ENCODE measurements at places on chromosomes 12 and 14.

- no peak for DNase-seq
Observed at GRCh38 chr14:59961518-59962062, 41.6 kb downstream of the LRRC9 start.

DNA sequence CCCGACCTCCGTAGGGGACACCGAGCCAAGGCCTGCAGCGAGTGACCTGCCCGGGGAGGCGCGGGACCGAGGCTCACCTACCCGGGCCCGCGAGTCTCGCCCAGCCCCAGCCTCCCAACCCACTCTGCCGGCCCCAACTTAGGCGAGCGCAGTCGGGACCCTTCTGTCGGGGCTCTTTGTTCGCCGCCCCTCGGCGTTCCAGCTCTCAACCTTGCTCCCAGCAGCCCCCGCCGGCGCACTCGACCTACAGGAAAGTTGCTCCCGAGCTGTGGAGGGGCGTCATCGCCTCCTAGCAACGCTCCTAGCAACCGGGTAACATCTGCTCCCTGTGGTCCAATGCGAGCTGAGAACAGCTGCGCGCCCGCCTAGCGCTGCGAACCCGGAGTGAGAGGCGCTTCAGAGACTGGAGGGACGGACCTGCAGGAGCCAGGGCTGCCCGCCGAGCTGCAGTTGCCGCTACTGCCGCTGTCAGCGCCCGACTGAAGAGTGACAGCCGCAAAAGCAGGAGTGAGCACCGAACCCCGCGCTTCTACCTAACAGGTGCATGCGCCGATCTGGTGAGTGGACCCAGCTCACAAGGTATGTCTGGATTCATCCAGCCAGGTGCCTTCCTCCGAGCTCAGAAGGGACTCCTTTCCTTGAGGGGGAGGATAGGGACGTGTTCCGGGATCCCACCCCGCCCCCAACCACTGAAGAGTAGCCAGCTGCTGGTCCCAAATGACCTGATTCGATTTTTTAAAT, 355.0 kb downstream of the SNAPC1 start:
- peak; percentile 8 for DNase-seq

DNA sequence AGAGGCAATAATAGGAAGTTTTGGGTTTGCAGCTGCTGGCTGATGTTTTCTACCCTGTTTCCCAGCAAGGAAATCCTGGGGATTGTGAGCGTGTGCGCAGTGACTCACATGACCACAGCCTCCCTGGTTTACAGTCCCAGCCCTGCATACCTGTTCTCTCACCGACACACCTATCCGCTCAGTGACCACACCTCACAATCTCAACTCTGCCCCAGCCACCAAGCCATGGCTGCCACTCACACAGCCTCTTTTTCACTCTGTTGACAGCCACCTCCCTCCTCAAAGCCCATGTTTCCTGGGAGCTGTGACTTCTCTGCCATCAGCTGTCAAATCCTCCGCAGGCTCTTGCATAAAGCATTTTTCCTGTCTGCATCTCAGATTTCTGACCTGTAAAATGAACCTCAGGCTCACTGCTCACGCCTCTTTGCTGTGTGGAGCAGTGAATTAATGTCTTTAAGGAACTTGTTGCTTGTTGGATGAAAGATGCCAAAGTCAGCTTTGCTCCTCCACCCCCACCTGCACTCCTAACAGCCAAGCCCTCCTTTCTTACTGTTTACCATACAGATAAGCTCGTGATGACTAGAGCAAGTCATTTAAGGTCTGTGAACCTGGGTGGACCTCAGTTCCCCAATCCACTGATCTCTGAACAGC, 43.5 kb downstream of the B4GALNT3 start:
- DNase-seq: no peak

DNA sequence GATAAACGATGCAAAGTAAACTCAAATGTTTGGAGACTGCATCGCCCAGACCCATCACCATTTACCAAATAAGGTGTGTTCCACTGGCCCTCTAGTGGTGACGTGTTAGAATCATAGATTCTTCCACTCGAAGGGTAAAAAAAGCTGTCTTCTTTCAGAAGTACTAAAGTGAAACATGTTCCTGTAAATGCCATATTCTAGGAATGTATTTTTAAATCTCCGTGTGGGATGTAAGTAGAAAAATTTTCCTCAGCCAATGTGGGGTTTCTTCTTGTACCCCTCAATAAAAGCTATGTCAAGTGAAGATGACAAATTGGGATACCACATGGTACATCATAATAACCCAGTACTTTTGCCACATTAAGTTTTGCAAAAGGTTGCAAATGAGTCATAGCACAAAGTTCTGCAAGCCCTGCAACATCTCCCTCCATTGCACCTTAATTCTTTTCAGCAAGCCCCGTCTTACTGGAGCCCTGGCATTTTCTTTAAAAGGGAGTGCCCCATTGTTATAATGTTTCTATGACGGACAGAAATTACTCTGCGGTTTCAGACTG, 100.8 kb downstream of the CCER1 start:
- DNase-seq: peak; percentile 28

GRCh38 chr12:2267703-2268470, 215.1 kb downstream of the CACNA1C start:
- no peak for DNase-seq

GRCh38 chr14:102517392-102518062, 8.0 kb upstream of the ANKRD9 start:
- DNase-seq: no peak

- DNase-seq: peak; percentile 90
Observed at GRCh38 chr12:14365294-14366208, at the start of gene ATF7IP. Gene ATF7IP, plus strand, starts transcription at chr12:14365682. Its CDS starts 58,234 bp downstream, at chr12:14423916.
